ENCODE measurements at places on chromosomes 1 and 21. TPM values are rescaled to one million over a fixed set of nuclear protein-coding genes. Genes with fewer than 3 reads are reported as not detected.
A peak's percentile ranks its signal among the peaks of the same experiment; 100 is the strongest.

- DNase-seq = peak; percentile 16
These were observed 178.7 kb downstream of the VAV3 start for GRCh38 chr1:107786203-107786845.

DNA sequence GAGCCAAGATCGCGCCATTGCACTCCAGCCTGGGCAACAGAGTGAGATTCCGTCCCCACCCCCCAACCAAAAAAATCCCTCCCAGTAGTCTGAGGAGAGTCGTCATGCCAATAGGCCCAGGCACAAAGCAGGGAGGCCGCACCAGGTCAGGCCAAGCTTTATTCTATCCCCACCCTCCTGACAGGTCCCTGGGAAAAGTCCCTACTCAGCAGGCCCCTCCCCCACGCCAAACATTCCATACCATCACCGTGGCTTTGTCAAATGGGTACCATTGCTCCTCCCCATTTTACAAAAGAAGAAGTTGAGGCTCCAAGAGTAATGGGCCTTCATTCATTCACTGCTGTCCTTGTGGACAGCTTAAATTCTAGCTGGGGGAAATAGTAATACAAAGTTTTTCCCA, 5.3 kb downstream of the GPR3 start:
- no peak for DNase-seq

- peak; percentile 41 for DNase-seq
These were observed 2.5 kb upstream of the BCL10 start for GRCh38 chr1:85278853-85279314.

DNA sequence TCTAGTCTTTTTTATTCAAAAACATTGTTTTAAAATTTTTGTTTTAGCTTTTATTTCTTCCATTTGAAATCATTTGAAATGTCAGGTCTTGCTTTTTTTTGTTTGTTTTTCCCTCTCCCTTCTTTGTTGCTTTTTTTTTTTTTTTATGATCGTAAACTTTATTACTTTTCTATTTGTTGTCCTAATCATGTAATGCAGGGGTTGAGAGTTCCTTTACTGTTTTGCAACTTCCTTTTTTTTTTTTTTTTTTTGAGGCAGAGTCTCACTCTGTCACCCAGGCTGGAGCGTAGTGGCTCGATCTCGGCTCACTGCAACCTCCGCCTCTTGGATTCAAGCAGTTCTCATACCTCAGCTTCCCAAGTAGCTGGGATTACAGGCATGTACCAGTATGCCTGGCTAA, 24.8 kb downstream of the IVNS1ABP start:
- no peak for DNase-seq

DNA sequence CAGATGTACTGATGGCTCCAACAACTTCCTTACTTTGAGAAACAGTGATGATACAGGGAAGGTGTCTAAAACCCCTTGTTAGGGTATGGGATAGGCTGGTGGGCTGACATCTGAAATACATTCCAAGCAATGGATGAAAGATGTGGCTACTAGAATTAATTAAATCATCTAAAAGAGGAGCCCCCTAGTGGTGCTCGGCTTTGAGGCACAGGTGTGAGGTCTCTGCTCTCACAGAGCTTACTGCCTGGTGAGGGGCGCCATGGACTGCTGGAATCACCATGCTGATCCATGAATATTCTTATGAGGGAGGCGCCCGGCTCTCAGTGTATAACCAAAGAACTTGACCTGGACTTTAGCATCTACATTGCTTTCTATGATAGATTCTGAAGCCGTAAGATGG, 48.5 kb downstream of the GNG4 start:
- DNase-seq = peak; percentile 29

DNA sequence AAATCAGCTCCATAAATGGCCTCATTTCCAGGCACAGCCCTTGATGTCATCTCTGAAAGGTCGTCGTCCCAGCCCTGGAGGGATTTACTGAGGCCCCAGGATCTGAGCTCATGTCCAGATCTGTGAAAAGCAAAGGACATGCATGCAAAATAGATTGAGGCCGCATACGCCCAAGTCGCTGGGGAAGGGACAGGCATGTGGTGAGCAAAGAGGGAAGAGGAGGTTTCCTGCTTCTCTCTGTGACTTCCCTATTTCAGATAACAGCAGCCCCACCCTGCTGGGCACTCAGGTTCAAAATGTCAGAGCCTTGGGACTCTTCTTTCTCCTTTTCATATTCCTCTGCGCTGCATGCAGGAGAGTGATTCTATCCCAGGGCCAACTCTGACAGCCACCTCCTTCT, 197.2 kb downstream of the ADSS2 start:
- no peak for DNase-seq

DNA sequence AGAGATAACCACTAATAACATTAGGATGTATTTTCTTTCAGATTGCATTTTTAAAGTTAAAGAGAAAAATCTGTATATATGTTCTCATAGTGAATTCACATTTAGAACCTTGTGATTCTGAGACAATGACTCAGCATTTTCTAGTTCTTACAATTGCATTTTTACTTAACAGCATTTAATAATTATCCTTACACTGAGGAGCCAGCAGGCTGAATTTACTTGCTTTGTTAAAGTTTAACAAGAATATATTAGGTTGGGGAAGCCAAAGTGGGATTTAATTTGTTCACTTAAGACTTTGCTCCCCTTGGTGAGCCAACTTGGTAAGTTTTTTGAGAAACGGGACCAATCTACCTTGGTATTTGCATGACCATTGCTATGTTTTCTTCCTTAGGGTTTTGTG, 4.5 kb downstream of the PATJ start:
- DNase-seq = no peak

DNA sequence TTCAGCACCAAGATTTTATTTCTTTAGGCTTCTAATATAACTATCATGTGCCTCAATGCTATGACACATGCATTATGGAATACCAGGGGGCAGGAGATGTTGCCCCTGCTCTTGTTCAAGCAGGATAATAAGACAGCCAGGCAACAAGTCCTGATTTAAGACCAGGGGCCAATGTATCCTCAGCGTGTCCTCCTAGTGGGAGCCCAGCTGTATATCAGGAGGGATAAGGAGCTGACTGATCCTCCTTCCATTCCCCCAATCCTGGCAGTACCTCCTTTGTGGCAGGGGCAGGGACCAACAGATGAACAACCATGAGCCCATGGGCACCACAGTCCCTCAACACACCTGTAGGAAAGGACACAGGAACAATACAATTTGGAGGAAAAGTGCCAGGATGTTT, 29.3 kb downstream of the SORT1 start:
- no peak for DNase-seq

DNA sequence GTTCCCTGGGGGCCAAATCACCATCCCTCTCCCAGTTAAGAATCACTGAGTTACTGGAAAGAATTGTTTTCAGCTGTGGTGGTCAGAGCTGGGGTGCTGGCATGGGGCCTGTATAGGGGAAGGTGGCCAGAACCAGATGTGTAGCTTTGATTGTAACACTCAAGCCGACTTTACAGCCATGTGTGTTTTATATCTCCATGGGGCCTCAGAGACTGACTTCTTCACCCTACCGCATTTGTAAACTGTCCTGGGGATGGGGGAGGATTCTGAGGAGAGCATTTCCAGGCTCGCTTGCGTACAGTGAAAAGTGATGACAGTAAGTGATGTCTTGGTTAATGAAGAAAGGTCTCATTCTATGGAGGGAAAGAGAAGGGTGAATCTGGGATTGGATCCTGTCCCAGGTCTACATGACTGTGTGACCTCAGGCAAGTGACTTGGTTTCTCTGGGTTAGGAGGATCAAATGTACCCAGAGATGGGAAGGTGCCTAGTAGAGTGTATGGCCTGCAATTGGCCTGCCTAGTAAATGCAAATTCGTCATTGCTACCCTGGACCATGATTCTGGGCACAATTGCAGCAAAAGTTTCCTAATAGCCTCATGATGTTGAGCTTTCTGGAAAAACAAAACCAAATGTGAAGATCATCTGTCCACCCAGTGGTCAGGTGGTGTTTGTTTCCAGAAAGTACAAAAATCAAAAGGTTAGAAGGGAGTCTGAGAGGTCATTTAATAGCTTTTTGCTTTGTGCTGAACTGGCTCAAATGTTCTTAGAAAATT, 49.7 kb upstream of the RCC2 start:
- DNase-seq = no peak

- no peak for DNase-seq
These were observed 104.5 kb downstream of the ZP4 start for GRCh38 chr1:237786066-237786719.

GRCh38 chr1:218348628-218349071, 3.5 kb downstream of the TGFB2 start:
- DNase-seq = no peak

Gene CCDC181
- not detected for total RNA-seq

Gene OR10J1
- not detected for total RNA-seq
